ENCODE measurements at places on chromosomes 5 and 9. TPM values are rescaled to one million over a fixed set of nuclear protein-coding genes. Genes with fewer than 3 reads are reported as not detected.
A peak's percentile ranks its signal among the peaks of the same experiment; 100 is the strongest.

DNA sequence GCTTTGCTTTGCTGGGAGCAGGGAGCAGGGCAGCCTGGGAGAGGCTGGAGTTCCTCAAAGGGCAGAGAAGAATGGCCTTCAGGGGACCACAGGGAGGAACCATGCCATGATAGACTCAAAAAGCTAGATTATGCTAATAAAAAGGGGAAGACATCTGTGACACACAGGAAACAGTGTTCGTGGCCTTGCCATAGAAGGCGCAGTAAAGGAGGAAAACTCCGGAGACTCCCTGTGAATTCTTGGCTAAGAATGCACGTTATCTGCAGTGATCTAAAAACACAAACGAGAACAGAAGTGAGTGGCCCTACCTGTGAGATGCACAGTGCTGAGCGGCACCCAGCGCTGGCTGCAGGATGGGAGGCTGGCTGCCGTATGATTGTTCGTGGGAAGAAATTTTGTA, 15.9 kb upstream of the LTC4S start:
- H3K4me3 ChIP-seq, result no peak overlapping the region
- no peak for DNase-seq
- H3K27me3 ChIP-seq, result no peaks in the 10 kb centered on the region
- peaks cover 8% of the 10 kb centered on the region for H3K36me3 ChIP-seq
- H3K27ac ChIP-seq, result no peak overlapping the region

GRCh38 chr5:174293006-174293405, 247.5 kb downstream of the NSG2 start:
- no peaks in the 10 kb centered on the region for H3K4me1 ChIP-seq
- no peak for DNase-seq
- no peaks in the 10 kb centered on the region for H3K36me3 ChIP-seq
- H3K4me3 ChIP-seq, result no peak overlapping the region

GRCh38 chr9:13991395-13991794, 322.5 kb downstream of the NFIB start:
- H3K4me3 ChIP-seq, result no peak overlapping the region
- H3K36me3 ChIP-seq, result no peaks in the 10 kb centered on the region
- DNase-seq, result no peak
- no peak overlapping the region for H3K27ac ChIP-seq
- no peaks in the 10 kb centered on the region for H3K27me3 ChIP-seq

GRCh38 chr5:139460455-139460854, 2.1 kb downstream of the ECSCR start:
- DNase-seq, result no peak
- H3K36me3 ChIP-seq, result no peaks in the 10 kb centered on the region
- peak overlapping the region; percentile 29 for H3K27ac ChIP-seq
- H3K27me3 ChIP-seq, result no peaks in the 10 kb centered on the region
- peak overlapping the region; percentile 3 for H3K4me3 ChIP-seq
- H3K4me1 ChIP-seq, result peaks cover 5% of the 10 kb centered on the region

- DNase-seq, result peak; percentile 42
- no peak overlapping the region for H3K4me3 ChIP-seq
- H3K27ac ChIP-seq, result no peak overlapping the region
- no peaks in the 10 kb centered on the region for H3K4me1 ChIP-seq
- no peaks in the 10 kb centered on the region for H3K27me3 ChIP-seq
- H3K36me3 ChIP-seq, result no peaks in the 10 kb centered on the region
Measured at GRCh38 chr5:59506285-59506877, 387.1 kb downstream of the PDE4D start.

Gene SOHLH1
- total RNA-seq, result not detected

DNA sequence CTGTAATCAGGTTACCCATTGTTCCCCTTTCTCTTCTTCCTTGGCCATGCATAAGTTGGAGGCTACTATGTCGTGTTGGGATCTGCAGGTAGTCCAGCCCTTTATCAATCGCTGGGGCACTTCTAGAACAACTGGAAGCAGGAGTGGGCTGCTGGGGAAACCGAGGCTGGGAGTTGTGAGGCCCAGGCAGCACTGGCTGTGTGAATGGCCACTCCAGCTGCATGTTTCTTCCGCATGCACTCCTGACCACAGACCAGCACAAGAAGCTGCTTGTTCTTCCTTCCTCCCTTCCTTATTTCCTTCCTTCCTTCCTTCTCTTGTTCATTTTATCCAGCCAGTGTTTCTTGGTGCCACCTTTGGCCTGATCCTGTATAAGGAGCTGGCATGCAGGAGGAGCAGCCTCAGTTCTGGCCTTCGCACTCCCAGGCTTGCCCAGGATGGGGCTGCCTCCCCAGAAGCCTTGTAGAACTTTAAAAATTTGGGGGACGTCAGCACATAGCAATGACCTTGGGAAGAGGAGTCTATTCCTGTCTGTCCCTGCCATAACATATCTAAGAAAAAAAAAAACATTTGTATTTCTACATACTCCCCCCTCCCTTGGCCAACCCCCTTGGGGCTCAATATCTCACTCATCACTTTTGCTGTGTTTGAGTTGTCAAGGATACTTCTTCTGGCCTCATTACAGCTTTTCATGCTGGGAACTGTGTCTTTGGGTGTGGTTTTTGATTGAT, 20.8 kb upstream of the CXCL14 start:
- peak; percentile 7 for DNase-seq
- no peaks in the 10 kb centered on the region for H3K27me3 ChIP-seq
- no peak overlapping the region for H3K27ac ChIP-seq
- no peaks in the 10 kb centered on the region for H3K36me3 ChIP-seq

DNA sequence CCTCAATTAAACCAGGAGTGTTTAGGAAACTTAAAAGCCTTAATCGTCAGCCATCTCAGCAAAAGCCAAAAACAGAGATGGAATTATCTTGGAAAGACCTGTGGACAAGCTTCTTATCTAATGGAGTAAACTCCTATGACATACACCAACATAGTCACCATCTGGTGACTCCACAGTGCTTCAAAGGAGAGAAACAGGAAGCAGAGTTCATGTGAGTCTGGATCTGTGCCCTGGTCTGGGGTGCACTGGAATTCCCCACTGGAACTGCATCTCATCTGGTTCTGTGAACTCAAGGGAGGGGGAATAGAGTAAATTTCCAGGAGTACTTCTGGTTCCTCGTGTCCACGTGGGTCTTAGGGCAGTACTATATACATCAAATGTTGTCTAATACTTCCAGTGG, 36.3 kb upstream of the KCNN2 start:
- DNase-seq, result peak; percentile 72
- H3K4me3 ChIP-seq, result no peak overlapping the region
- H3K36me3 ChIP-seq, result no peaks in the 10 kb centered on the region
- no peak overlapping the region for H3K27ac ChIP-seq
- no peaks in the 10 kb centered on the region for H3K27me3 ChIP-seq
- H3K4me1 ChIP-seq, result no peaks in the 10 kb centered on the region

Gene FBP2
- not detected for total RNA-seq

Gene SLC12A2
- 87.1 TPM for total RNA-seq

Gene CBY3
- total RNA-seq, result not detected

Gene GABRB2
- total RNA-seq, result 1.4 TPM

- no peaks in the 10 kb centered on the region for H3K27me3 ChIP-seq
- H3K36me3 ChIP-seq, result no peaks in the 10 kb centered on the region
- no peak overlapping the region for H3K4me3 ChIP-seq
- no peak for DNase-seq
- H3K4me1 ChIP-seq, result no peaks in the 10 kb centered on the region
Measured at GRCh38 chr5:2141254-2142000, 258.7 kb upstream of the IRX4 start.

Gene NOL6
- 42.5 TPM for total RNA-seq

GRCh38 chr9:134723491-134724190, 82.0 kb downstream of the COL5A1 start:
- H3K27ac ChIP-seq, result no peak overlapping the region
- DNase-seq, result no peak
- H3K36me3 ChIP-seq, result no peaks in the 10 kb centered on the region
- no peak overlapping the region for H3K4me3 ChIP-seq

- H3K4me3 ChIP-seq, result no peak overlapping the region
- no peaks in the 10 kb centered on the region for H3K4me1 ChIP-seq
- no peak overlapping the region for H3K27ac ChIP-seq
- no peaks in the 10 kb centered on the region for H3K36me3 ChIP-seq
- DNase-seq, result no peak
Measured at GRCh38 chr5:125874057-125874456, 549.2 kb upstream of the GRAMD2B start.

DNA sequence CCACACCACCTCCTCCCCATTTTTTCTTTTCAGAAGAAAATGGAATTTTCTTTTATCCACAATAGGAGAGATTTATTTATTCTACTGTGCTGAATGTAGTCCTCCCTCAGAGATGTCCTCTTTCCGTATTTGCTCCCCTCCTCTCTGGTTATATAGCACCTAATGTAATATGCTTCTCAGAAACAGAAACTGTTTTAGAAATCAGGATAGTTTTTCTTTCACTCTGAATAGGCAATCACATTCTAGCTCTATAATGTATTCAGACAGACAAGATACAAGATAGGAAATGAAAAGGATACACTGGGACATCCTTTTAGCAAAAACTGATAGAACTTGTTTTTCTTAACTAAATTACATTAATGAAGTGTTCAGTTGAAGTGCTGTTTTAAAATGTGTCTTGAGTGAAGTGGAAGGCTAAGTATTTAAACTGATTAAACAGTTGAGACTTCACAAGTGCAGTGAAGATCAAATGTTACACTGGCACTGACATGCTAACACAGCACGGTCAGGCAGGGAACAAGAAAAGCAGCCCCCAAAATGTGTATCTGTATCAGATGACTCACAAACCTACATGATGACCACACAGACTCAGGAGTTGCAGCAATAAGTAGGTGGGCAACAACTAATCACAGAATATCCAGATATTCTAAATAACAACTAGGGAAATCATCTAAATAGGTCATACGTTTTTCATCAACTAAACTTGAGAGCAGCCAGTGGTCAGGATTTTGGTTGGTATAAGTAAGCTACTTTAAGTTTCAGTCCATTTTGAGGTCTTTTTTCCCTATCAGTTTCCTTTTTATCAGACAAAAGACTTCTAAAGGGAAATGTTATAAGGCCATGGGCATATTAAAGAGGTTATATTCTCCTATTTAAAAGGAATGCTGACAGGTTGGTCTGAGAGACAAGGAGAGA, 260.4 kb downstream of the MLLT3 start:
- no peak overlapping the region for H3K4me3 ChIP-seq
- H3K36me3 ChIP-seq, result peaks cover 2% of the 10 kb centered on the region
- peaks cover 8% of the 10 kb centered on the region for H3K4me1 ChIP-seq
- H3K27me3 ChIP-seq, result no peaks in the 10 kb centered on the region
- DNase-seq, result no peak

DNA sequence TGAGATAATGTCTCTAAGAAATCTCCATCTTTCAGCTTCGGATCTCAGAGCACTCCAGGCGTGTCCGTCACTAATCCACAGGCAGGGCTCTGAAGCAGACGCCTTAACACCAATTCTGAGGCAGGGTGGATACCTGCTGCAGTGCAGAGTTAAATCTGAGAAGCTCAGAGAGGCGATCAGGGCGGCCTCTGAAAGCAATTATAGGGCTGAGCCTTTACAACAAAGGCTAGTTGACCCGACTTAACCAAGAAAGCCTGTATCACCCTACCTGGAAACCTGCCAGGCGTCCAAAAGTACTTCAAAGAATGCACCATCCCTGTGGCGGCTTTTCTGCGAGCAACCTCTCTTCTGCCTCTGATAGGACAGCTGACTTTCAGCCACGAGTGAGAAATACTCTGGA, 134.8 kb upstream of the MSX2 start:
- no peaks in the 10 kb centered on the region for H3K36me3 ChIP-seq
- DNase-seq, result no peak
- no peaks in the 10 kb centered on the region for H3K27me3 ChIP-seq
- no peaks in the 10 kb centered on the region for H3K4me1 ChIP-seq

DNA sequence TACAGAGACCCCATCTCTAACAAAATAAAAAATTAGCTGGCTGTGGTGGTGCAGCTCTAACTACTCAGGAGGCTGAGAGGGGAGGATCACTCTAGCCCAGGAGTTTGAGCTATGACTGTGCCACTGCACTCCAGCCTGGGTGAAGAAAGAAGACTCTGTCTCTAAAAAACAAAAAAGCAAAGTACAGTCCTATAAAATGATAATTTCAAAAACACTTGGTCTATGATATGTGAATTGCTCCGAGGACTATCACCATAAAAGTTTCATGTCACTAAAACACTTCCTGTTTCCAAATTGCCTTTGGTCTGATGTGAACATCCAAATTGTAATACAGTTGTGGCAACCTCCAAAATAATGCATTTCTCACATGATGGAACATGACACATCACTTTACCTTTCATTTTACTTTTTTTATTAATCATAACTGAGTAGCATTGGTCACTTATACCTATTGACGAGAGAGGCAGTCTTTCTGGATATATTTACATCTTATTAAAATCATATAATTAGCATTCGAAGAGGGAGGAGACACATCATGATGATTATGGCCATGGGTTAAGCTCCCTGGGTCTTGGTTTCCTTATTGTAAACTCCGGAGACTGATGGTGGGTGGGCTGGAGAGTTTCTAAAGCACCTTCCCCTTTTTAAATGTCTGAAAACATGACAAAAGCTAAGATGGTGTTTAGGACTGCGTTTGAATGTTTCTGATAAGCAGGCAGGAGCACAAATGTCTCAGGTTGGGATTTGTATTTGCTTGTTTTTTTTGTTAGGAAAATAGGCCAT, 25.8 kb upstream of the CD180 start:
- H3K27me3 ChIP-seq, result no peaks in the 10 kb centered on the region
- no peaks in the 10 kb centered on the region for H3K36me3 ChIP-seq
- DNase-seq, result no peak
- no peak overlapping the region for H3K27ac ChIP-seq
- no peak overlapping the region for H3K4me3 ChIP-seq

DNA sequence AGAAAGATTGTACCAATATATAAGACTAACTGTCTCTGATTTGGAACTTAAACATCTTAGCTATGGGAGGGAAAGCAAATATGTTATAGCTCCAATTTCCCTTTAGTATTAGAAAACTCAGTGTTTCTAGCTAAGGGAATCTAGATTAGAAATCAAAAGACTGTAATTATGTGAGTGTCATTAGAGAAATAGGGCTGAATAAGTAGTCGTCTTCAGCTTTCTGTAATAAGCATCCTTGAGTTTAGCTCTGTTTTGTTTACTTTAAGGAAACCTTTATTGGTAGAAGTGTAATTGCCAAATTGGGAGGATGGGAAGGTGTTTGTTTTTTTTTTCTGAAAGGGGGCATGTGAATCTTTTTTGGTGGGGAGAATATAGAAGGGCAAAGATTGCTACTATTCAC, 5.2 kb downstream of the DMXL1 start:
- peaks cover 25% of the 10 kb centered on the region for H3K4me1 ChIP-seq
- no peaks in the 10 kb centered on the region for H3K36me3 ChIP-seq
- H3K27me3 ChIP-seq, result no peaks in the 10 kb centered on the region

GRCh38 chr5:589588-589987, 22.6 kb upstream of the CEP72 start:
- H3K36me3 ChIP-seq, result no peaks in the 10 kb centered on the region
- H3K27me3 ChIP-seq, result peaks cover 2% of the 10 kb centered on the region
- peak; percentile 5 for DNase-seq
- H3K27ac ChIP-seq, result no peak overlapping the region
- H3K4me1 ChIP-seq, result no peaks in the 10 kb centered on the region

DNA sequence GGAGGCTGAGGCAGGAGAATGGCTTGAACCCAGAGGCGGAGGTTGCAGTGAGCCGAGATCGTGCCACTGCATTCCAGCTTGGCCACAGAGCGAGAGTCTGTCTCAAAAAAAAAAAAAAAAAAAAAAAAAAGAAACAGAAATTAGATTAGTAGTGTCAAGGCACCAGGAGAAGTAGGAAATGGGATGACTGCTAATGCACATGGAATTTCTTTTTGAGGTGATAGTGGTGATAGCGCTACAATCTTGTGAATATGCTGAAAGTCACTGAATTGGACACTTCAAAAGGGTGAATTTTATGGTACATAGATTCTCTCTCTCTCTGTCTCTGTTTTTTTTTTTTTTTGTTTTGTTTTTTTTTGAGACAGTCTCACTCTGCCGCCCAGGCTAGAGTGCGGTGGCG, 42.1 kb upstream of the SUB1 start:
- H3K36me3 ChIP-seq, result no peaks in the 10 kb centered on the region
- H3K27me3 ChIP-seq, result no peaks in the 10 kb centered on the region

All from lung (tissue), 17 donors.